ENCODE measurements at places on chromosomes 3 and 15.

GRCh38 chr3:177516158-177517011, 319.1 kb upstream of the TBL1XR1 start:
- DNase-seq = no peak

DNA sequence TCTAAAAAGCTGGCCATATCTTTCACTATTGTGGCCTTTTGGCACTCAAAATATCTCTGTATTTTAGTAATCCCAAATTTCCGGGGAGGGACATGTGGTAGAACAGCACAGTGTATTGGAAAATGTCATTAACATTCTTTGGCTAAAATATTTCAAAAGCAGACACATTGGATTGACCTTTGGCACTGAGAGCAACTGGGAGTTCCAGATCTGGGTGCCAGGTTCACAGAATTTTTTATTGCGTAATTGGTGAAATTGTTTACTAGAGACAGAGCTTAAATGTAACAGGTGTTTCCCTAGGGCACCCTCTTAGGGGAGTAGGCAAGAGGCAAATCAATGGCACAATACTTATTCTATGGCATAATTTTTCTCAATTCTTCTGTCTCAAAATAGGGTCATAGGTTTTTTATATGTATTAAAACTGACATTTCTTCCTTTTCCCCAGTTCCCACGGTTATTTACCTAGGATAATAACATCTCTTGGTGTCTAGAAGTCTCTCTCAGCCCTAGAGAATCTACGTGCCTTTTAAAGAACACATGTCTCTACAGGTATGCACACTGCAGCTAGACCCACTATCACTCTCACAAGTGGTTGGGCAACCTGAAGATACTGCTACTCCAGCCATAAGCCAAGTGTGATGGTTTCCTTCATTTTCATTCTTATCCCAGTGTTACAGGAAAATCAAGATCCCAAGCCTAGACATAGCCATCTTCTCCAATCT, 10.6 kb downstream of the RBMS3 start:
- DNase-seq = no peak

- no peak for DNase-seq
Measured at GRCh38 chr3:124266487-124266886, 274.6 kb upstream of the ROPN1 start.

DNA sequence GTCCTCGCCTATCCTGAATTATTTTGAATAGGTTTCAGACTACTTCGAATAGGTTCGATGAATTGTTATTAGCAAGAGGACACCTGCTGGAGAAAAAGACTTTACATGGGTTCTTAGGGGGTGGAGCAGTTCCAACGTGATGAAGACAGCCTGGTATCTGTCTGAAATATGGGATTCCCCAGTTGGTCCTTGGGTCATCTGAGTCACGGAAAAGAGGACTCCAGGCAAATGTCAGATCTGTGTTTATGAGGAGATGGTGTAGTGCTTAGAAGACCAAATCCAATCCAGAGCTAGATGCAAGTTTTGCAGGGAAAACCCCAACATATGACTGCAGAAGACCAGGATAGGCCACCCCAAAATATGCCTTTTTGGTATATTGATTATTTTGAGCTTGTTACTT, 98.9 kb upstream of the IGSF10 start:
- no peak for DNase-seq

- DNase-seq = no peak
Measured at GRCh38 chr3:120661106-120661905, 20.7 kb downstream of the HGD start.

- no peak for DNase-seq
Measured at GRCh38 chr15:44149224-44149623, 45.8 kb downstream of the FRMD5 start.

DNA sequence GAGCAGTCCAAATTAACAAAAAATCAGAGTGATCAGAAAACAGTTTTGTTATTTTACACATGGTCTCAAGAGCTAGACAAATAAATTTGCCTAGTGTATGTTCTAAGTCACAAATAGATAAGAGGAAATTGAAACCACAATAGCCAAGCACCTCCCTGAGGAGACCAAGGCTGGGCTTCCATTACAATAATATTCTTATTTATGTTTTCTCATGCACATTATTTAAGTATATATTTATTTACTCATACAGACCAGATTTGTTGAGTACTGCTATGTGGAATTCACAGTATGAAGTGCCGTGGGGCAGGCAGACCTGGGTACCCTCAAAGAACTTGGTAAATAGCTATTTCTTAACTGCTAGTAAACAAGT, 242.3 kb upstream of the ICE2 start:
- DNase-seq = no peak

GRCh38 chr3:128486681-128487537, 6.1 kb downstream of the GATA2 start:
- DNase-seq = no peak

- no peak for DNase-seq
Measured at GRCh38 chr15:51450001-51450400, 108.5 kb downstream of the GLDN start.

DNA sequence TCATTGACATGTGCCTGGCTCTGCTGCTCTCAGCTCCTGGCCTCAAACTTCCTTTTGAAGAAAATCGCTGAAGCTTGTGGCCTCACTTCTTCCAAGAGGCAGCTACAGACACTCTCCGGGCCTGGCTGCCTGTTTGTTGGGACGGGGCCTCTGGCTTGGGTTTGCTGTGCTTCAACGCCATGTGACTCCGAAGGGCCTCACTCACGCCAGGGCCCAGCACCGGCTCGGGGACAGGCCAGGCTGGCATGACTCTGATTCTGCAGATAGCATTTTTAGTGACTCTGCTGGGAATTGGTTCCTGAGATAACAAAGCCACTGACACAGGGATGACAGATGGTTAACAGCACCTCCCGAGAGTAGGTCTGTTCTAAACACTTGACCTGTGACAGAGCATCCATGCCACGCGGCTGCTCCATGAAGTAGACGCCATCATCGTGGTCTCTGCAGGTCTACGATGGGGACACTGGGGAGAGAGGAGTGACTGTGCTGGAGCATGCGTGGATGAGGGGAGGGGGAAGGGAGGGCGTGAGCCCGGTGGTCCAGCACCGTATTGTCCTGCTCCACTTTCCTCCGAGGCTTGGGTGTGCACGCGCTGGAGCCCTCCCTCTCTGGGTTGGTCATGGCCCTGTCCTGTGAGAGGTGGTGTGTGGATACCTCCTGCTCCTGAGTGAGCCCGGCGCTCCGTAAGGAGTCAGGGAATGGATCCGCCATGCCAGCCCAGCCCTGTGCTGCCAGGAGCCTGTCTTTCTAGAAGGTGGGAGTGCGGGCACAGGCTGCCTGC, 133.6 kb downstream of the TJP1 start:
- no peak for DNase-seq

GRCh38 chr3:191795196-191795595, 334.2 kb downstream of the PYDC2 start:
- DNase-seq = no peak

DNA sequence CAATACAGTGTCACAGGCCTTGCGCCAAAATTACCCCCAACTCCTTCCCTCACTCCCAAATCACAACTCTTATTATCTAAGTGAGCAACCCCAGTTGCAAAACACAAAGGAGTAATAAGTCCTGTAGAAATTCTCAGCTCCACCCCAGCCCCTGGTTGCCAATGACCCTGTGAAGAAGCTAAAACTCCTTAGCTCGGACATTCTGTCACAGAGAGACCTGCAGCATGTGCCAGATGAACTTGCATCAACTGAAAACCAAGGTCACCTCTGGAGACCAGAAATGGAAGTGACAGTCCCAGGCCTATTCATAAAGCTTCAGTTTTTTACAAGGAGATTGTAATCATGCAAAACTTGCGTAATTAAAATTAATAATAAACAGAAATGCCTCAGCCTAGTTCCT, 55.2 kb downstream of the RBPMS2 start:
- no peak for DNase-seq

- DNase-seq = no peak
Measured at GRCh38 chr15:100105101-100105500, 236.7 kb downstream of the ADAMTS17 start.

DNA sequence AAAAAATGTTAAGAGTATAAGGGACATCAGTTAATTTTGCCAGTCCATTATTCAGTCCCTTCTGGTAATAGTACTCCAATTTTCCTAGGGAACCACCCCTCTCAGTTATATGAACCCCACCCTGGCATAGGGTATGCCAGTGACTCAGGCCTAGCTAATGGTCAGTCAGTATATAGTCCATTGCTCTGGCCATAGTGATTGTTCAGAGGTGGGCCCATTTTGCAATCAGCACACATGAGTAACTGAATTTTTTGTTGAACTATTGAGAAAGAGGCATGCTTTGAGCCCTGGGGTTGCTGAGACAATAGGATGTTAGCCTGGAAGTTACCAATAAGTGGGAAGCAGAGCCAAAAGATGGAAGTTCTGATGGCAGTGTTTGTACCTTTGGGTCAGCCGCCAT, 4.1 kb downstream of the LRCH3 start:
- no peak for DNase-seq

DNA sequence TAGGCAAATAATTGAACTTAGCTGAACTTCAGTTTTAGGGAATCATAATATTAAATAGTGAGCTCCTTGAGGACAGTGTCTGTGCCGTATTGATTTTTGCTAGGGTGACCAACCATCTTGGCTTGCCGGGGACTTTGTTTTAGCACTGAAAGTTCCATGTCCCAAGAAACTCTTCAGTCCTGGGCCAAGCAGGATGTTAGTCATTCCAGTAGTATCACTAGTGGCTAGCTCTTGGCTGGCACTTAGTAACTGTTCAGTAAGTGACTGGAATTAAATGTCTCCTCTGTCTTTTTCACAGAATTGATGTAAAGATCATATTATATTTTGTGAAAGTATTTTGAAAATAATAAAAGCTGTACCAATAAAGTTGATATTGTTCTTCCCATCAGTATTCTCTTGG, 42.3 kb downstream of the RSRC1 start:
- no peak for DNase-seq

DNA sequence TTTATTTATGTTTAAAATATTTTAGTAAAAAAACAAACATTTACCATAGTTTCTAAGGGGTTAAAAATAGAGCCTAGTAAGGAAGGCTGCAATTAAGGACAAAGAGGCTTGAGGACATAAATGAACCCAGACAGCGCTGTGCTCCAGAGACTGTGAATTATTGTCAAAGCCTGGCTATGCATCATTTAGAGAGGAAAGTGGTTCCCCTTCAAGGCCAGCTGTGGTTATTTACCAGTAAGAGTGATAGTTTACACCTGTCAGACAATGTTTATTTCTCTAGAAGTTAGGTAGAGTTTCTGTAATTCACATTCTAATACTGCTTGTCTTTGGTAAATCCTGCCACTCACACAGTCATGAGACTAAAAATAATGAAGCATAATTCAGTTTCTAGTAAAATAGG, 32.4 kb upstream of the PIK3R4 start:
- no peak for DNase-seq

- DNase-seq = peak; percentile 99
Measured at GRCh38 chr3:38453075-38453912, at the start of gene ACVR2B. TSS of gene ACVR2B (plus strand) at chr3:38453890. CDS start at chr3:38454323, 433 bp downstream.

DNA sequence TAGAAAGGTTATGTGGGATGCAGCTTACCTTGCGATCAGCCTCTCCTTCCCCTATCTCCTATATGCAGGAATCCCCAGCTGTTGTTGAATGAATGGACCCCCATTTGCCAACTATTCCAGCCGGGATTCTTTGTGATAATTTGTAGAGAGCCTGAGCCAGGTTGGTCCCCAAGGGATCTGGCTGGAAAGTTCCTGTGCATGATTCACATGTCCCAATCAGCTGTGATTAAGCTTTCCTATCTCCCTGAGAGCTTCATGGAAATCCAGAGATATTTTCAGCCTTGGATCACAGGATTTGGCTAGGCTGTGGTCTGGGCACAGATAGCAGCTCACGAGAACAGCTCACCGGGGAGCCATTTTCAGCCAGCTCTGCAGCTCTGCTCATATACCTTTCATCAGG, 76.7 kb downstream of the ARNT2 start:
- DNase-seq = peak; percentile 46

GRCh38 chr3:178120367-178120766, 415.9 kb upstream of the KCNMB2 start:
- DNase-seq = no peak

- no peak for DNase-seq
Measured at GRCh38 chr15:79003896-79004295, 59.0 kb upstream of the CTSH start.

GRCh38 chr3:186509423-186509822, 34.8 kb downstream of the CRYGS start:
- DNase-seq = no peak

DNA sequence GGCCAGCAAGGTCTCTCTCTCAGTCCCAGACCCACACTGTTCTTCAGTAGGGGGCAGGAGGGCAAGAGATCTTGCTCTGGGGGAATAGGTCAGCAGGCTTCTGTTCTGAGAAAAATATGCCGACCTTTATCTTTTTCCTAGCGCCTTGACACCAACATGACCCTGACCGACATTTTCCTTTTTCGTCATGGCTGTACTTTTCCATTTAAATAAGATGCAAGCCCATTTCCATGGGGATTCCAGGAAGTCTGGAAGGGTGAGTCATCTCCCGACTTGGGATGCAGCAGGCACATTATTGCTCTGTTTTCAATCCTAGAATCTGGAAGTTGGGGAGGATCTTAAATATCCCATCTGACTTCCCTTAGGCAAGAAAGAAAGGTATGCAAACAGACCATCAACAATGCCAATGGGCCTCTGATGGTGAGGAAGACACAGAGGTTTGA, 261.5 kb upstream of the LRTM1 start:
- DNase-seq = peak; percentile 20

GRCh38 chr3:182697345-182697919, 95.9 kb upstream of the ATP11B start:
- no peak for DNase-seq

- DNase-seq = no peak
Measured at GRCh38 chr15:48602358-48603122, 43.0 kb downstream of the FBN1 start.

DNA sequence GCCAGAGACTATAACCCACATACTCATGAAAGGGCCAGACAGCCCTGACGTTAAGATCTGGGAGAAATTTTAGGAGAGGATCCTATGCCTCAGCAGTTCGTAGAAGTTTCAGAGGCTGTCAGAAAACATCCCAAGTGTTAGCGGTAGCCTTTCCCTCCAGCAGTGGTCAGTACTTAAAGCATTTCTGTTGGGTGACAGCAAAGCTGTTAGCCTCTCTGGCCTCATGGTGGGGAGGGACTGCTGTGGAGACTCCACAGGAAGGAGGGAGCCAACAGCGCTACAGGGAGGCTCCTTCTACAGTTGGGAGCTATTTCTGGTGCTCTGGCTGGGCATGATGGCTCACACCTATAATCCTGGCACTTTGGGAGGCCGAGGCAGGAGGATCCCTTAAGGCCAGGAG, 27.4 kb downstream of the IDH2 start:
- DNase-seq = no peak

- no peak for DNase-seq
Measured at GRCh38 chr3:72985576-72985975, 11.0 kb upstream of the PPP4R2 start.

- no peak for DNase-seq
Measured at GRCh38 chr3:59709702-59710553, 660.1 kb upstream of the CFAP20DC start.

GRCh38 chr3:58059349-58060321, 51.4 kb downstream of the FLNB start:
- DNase-seq = no peak

DNA sequence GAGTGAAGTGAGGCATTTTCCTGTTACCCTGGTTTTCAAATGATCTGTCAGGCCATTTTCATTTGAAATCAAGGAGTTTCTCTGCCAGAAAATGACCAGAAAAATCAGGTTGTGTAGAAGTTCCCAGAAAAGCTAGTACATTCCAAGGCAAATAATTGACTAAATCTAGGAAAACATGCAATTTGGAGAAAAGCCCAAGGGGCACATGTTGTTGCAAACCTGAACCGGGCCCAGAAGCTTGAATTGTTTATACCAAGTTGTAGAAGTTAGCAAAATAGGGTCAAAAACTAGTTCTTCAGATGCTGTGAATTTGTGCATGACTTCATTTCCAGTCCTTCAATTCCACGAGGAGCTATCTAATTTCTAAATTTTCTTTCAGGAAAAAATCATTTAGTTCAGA, 31.0 kb downstream of the TRIM42 start:
- DNase-seq = no peak

Data from 8988T (cell line).